Stimulated activated CD4-positive, alpha-beta T cell treated with anti-CD3 and anti-CD28 coated beads, Interleukin-1b, Interleukin-23, amount 100 ng/mL, for 24 hours (primary cell): ENCODE measurements at places on chromosomes 2 and 18.

- DNase-seq = no peak
Observed at GRCh38 chr2:149224543-149224942, 105.8 kb upstream of the LYPD6 start.

DNA sequence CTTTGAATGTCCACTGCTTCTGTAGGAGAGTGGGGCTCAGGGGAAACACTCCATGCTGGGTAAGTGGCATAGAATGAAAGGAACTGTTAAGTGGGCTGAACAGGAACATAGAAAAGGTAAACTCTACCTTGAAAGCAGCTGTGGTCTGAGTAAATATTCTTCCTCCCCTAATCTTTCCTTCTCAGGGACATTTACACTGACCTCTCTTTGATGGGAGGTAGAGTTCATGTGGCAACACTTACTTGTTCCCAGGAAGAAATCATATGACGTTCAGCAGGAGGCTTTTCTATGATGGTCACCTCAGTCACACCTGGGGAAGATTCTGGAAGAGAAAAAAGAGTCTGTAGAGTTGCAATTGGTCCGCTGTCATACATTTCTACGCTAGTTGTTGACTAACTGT is 10.2 kb downstream of the TPGS2 start:
- DNase-seq = no peak

- no peak for DNase-seq
Observed at GRCh38 chr2:5111581-5111980, 580.6 kb upstream of the SOX11 start.

GRCh38 chr2:22520369-22521288 is 864.4 kb upstream of the KLHL29 start:
- no peak for DNase-seq

DNA sequence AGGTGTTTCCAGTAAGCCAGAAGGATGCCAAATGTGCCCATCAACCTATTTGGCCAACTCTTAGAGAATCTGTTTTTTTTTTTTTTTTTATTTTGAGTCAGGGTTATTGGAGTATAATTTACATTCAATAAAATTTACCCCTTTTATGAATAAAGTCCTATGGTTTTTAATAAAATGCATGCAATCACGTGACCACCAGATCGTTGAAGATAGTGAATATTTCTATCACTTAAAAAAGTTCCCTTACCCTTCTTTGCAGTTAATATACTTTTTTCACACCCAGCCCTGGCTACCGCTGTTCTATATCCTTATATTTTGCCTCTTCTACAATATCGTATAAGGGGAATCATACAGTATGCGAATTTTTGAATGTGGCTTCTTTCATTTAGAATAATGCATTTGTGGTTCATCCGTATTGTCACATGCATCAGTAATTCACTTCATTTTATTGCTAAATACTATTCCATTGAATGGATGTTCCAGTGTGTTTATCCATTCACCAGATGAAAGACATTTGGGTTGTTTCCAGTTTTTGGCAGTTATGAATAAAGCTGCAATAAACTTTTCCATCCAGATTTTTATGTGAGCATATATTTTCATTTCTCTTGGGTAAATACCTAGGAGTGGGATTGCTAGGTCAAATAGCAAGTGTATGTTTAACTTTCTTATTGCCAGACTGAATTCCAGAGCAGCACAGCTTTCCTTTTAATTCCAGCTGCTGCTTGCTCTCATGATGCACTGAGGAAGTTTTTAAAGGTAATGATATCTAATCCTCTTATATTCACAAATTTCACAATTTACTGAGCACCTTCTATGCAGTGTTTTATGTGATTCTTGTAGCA is 156.3 kb upstream of the NT5C1B start:
- DNase-seq = no peak

DNA sequence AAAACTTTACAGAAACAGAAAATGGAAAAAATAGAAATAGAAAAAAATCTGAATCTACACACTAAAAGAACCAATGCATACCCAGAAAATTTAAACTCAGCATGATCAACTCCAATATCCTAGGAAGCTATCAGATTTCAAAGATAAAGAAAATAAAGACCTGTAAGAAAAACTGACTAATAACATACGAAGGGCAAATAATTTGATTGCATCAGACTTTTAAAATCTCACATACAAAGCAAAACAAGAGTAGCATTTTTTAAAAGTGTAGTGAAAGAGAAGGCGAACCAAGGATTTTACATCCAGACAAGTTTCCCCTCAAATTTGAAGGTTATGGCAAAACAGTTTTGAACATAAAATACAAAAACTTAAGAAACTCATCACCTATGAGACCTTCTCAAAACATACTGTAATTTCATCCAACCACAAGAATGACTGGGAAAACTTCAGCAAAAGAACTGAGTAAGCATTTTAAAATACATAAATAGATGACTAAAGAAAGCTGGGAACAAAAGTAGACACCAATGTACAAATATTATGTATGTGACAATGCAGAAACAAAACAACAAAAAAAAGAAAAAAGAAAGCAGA is 54.8 kb downstream of the NBAS start:
- no peak for DNase-seq

DNA sequence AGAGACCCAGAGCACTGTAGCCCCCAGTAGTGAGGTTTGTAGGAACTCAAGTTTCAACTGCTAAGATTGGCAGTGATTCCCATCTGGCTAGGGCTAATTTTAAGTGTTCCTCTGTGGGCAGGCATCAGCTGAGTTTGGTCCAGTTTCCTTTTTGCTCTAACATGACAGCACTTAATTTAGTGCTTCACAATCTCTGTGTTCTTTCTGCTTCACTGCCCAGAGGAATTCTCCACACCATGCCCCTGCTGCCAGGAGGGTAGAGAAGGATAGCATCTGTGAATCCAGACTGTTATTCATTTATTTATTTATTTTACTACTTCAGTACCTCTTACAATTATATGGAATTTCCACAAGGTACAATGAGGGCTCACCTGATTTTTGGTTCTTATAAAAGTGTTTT is 549.9 kb upstream of the FSIP2 start:
- no peak for DNase-seq

DNA sequence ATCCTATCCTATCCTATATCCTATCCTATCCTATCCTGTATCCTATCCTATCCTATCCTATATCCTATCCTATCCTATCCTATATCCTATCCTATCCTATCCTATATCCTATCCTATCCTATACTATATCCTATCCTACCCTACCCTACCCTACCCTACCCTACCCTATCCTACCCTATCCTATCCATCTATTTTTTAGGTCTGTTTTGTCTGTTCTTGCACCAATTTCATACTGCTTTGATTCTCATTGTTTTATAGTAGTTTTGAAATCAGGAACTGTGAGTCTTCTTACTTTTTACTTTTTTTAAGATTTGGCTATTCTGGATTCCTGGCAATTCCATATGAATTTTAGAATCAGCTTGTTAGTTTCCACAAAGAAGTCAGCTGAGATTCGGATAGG is 118.5 kb downstream of the TGFA start:
- no peak for DNase-seq

- no peak for DNase-seq
Observed at GRCh38 chr2:20235655-20236305, 10.8 kb upstream of the SDC1 start.

DNA sequence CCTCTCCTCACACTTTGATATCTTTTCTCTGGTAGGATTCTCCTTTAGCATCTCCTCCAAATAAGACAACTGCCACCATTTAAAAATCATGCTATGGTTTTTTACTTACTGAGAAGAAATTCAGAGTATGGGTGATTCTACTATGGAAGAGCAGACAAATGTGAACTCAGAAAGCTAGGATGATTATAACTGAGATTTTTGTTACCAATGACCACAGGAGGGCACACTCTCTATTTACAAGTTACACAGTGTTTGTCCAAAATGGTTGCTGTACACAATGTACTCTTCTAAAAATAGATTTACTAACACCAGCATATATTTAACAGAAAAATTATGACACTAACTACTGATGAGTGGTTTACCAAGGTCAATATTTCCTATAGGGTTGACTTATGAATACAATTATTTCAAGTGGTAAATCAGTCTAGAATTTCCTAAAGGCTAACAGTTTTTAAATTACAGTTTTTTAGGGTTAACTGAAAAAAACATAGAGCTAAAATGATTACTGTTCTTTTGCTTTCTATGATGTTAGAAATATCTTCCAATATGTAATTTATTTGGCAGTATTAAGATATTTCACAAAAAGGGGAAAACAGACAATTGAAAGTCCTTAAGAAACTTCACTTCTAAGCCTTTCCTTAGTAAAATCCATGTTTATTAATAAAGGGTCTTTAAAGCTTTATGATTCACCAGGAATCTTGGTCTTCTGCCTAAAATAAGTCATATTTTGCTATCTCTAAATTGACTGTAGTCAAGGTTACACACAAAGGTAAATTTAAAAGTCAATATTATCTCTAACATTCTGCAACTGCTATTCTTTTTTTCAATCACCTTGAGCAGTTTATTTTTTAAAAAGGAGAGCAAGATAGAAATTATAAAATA is 57.2 kb downstream of the MAP4K3 start:
- DNase-seq = no peak

DNA sequence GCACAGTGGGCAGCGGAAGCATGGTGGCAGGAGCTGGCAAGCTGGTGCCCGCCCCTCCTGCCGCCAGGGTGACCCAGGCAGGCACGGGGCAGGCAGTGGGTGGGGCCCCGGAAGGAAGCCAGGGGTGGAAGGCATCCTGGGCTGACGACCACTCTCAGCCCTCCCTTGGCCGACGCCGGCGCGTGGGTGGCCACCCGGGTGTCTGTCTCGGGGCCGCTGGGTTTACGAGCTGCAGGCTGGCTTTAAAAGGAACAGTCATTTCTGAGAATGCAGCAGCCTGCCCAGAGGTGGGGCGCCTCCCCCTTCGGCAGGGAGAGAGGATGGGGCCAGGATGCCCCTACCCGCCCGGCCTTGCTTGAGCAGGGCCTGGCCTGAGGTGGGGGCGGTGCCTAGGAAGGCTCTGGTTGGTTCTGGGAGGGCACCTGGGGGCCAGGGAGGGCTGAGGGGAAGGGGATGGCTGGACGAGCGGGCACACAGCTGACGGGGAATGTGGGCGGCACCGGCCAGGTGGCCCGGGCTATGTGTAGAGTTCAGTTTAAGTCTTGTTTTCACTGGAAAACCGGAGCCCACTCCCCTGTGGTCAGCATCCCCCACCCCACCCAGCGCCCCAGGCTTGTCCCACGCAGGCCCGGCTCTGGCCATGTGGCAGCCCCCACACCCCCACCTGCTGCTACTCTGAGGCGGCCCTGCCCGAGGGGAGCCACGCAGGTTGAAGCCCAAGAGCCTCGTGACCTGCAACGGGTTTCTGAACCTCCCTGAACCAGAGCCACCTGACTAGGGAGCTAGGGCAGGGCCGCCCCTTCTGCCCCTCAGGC is 6.3 kb downstream of the BOK start:
- DNase-seq = no peak

GRCh38 chr2:109261906-109262631 is 133.1 kb downstream of the SH3RF3 start:
- no peak for DNase-seq
